ENCODE measurements at places on chromosomes 2 and 18. TPM values are rescaled to one million over a fixed set of nuclear protein-coding genes. Genes with fewer than 3 reads are reported as not detected.

- DNase-seq = no peak
- H3K36me3 ChIP-seq = no peaks in the 10 kb centered on the region
- H3K27ac ChIP-seq = no peak overlapping the region
- no peaks in the 10 kb centered on the region for H3K27me3 ChIP-seq
- H3K4me1 ChIP-seq = no peaks in the 10 kb centered on the region
Observed at GRCh38 chr2:86650188-86650587, 26.5 kb upstream of the RNF103 start.

DNA sequence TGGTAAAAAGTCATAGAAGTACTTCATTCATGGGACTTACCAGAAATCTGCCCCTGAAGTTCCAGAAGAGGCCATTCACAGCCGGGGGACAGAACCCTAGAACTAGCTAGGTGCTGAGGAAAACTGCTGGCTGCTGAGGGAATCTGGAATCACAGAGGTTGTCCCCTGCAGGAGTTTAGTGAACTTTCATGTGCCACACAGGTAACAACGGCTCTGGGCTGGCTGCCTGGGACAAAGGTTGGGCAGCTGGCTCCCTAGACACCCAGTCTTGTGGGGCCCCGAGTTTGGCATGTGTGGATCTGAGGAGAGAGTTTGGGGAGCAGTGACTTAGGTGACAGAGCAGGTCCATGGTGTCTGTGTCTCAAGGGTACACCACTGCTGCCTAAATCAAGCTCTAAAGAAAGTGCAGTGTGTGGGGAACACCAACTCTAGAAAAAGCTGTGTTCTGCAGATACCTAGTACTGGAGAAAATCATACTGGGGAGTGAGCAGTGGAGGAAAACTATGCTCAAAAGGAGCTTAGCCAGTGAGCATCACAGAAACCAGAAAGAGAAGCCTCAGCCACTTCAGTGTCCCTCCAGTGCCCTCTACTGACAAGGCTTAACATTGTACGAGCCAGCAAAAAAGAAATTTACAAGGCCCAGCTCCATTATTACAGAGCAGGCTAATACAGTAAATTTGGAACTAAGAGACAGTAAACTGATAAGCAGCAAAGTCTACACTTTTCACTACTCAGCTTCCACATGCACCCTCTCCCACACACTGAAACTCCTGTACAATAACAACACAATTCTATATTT is 15.2 kb downstream of the GALNT3 start:
- no peak overlapping the region for H3K4me3 ChIP-seq
- no peaks in the 10 kb centered on the region for H3K4me1 ChIP-seq
- no peaks in the 10 kb centered on the region for H3K36me3 ChIP-seq
- H3K27me3 ChIP-seq = no peaks in the 10 kb centered on the region

DNA sequence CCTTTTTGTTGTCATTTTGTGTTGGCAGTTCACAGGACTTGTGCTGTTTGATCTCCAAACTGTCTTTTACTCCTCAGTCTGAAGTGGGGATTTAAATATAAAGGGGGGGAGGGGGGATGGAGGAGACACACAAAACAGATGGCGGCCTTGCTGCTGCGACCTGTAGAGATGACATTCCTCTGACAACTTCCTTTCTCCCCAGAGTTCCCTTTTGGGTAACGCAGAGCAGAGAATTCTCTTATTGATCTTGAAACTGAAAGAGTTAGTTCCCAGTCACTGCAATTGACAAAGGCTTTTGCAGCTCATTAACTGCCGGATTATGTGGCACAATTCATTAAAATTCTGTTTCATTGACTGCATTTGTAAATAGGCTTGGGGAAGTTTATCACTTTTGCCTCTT is 279.3 kb downstream of the TSN start:
- H3K27me3 ChIP-seq = no peaks in the 10 kb centered on the region
- DNase-seq = no peak
- H3K27ac ChIP-seq = no peak overlapping the region
- H3K4me1 ChIP-seq = no peaks in the 10 kb centered on the region

DNA sequence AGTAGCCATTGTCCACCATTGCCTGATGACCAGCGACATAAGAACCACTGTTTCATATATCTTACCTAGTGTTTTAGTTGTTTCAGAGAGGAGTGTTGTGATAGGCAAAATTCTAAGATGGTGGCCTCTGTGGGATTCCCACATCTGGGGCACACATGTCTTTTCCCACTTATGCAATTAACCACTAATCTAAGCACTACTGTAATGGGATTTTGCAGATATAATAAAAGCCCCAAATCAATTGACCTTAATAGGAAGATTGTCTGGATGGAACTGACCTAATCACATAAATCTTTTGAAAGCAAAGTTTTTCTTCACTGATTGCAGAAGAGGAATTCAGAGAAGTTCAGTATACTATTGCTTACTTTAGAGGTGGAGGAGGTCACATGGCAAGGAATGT is 469.9 kb downstream of the NUP35 start:
- no peak overlapping the region for H3K4me3 ChIP-seq
- H3K27me3 ChIP-seq = no peaks in the 10 kb centered on the region
- H3K36me3 ChIP-seq = no peaks in the 10 kb centered on the region

DNA sequence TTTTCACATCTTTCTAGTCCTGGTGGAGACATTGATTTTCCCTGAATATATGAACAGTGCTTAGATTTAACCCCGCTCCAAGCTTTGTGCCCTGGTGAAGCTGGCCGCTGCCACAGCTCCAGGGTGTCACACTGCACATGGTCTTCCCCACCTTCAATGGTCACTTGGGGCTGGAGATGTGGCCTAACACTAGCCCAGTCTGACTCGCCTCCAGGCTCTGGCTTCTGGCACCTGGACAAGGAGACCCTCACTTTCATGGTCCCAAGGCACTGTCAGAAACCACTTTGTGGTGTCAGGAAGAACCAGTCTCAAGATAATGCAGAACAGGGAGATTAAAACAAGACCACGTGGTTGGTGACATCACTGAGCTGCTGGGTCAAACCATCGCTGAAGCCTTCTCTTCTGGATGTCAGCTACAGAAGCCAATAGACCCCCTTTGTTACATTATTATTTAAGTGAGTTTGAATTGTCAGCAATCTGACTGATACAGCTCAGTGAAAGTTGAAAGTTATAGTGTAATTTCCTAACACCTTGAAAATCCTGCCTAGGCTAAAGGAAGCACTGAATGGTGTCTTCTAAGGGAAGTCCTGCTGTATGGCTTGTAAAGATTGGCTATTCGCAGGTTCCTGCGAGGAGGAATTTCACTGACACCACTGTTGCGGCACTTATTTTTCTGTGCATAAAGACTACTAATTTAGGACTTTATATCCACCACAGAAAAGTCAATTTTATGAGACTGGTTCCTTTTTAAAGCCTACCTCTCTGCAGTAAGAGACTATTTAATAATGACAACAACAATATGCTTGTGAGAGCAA is 55.0 kb upstream of the CTDP1 start:
- no peak for DNase-seq
- peaks cover 9% of the 10 kb centered on the region for H3K4me1 ChIP-seq
- no peaks in the 10 kb centered on the region for H3K36me3 ChIP-seq
- no peak overlapping the region for H3K27ac ChIP-seq
- H3K27me3 ChIP-seq = no peaks in the 10 kb centered on the region
- no peak overlapping the region for H3K4me3 ChIP-seq

Gene FBXO15
- total RNA-seq = 1.0 TPM

All from tibial nerve (tissue), 4 donors.